IMR-90 (cell line): ENCODE measurements at places on chromosomes 16 and 17. TPM values are rescaled to one million over a fixed set of nuclear protein-coding genes. Genes with fewer than 3 reads are reported as not detected.

The KRT33B gene
- 0.18 and 0.28 TPM in 2 replicates for total RNA-seq

The YPEL2 gene
- 1.9 and 3.4 TPM in 2 replicates for total RNA-seq

The SMPD3 gene
- not detected in 2 replicates for total RNA-seq

The NGFR gene
- 0.18 TPM in 1 of 2 replicates, not detected in the other for total RNA-seq

The KRTAP16-1 gene
- total RNA-seq = not detected in 2 replicates

The GLP2R gene
- total RNA-seq = under 0.01 TPM in 1 of 2 replicates, not detected in the other

The SOST gene
- not detected in 2 replicates for total RNA-seq

The LYRM9 gene
- total RNA-seq = 3.2 and 3.3 TPM in 2 replicates

The PYDC1 gene
- not detected in 2 replicates for total RNA-seq

The MPHOSPH6 gene
- total RNA-seq = 5.4 and 28.1 TPM in 2 replicates

The CLDN7 gene
- total RNA-seq = 0.56 and 1.4 TPM in 2 replicates

The ZDHHC7 gene
- 80.1 and 81.1 TPM in 2 replicates for total RNA-seq

The ARL5C gene
- not detected in 2 replicates for total RNA-seq

The CRHR1 gene
- total RNA-seq = not detected in 2 replicates

The PERCC1 gene
- not detected in 2 replicates for total RNA-seq

The ASPHD1 gene
- total RNA-seq = 4.1 and 4.2 TPM in 2 replicates

DNA sequence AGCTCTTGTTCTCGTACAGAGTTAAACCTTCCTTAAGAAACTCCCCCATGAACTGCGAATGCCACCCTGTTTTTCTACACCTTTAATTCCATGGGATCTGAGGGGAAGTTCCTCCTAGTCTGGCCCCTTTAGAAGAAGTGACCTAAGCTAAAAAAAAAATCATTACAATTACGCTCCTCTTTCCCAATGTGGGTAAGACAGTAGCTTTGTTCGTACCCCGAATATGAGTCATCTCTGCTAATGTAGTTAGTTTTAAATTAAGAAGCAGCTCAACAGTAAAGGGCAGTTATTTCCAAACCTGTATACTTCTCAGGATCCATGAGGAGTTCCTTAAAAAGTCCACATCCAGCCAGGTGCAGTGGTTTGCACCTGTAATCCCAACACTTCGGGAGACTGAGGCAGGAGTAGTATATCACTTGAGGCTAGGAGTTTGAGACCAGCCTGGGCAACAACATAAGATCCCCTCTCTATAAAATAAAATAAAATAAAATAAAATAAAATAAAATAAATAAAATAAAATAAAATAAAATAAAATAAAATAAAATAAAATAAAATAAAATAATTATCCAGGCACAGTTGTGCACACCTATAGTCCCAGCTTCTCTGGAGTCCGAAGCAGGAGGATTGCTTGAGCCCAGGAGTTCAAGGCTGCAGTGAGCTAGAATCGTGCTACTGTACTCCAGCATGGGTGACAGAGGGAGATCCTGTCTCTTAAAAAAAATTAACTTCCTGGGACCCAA, 26.1 kb downstream of the RCVRN start:
- DNase-seq = peak; percentile 12

DNA sequence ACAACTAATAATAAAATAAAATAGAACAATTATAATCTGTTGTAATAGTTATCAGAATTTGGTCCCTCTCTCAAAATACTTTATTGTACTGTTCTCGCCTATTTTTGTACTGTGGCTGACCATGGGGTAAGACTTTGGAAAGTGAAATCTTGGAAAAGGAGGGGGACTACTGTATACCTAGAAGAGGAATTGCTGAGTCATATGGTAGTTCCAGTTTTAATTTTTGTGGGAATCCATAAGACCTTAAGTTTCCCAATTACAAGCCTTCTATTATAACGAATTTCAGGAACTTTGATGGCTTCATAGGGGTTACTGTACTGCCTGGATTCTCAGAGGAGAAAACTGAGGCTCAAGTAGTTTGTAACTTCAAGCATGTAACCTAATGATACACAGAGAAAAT, 35.5 kb downstream of the TNRC6A start:
- no peak for DNase-seq

DNA sequence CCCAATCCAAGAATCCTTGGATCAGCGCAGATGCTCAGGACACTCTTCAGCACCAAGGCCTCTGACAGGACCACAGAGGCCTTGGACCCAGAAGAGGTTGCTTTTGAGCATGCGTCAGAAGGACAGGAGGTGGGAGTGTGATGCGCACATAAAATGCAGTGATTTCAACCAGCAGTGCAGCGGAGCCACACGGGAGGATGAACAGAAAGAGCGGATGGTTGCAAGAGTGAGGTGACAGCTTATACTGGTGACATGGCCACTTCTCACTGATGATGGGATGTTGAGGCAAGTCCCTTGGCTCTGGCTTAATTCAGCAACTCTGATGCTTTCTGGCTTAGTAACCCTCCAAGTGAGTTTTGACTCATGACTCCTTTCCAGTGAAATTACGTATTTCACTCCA, 25.2 kb upstream of the ERN1 start:
- no peak for DNase-seq

DNA sequence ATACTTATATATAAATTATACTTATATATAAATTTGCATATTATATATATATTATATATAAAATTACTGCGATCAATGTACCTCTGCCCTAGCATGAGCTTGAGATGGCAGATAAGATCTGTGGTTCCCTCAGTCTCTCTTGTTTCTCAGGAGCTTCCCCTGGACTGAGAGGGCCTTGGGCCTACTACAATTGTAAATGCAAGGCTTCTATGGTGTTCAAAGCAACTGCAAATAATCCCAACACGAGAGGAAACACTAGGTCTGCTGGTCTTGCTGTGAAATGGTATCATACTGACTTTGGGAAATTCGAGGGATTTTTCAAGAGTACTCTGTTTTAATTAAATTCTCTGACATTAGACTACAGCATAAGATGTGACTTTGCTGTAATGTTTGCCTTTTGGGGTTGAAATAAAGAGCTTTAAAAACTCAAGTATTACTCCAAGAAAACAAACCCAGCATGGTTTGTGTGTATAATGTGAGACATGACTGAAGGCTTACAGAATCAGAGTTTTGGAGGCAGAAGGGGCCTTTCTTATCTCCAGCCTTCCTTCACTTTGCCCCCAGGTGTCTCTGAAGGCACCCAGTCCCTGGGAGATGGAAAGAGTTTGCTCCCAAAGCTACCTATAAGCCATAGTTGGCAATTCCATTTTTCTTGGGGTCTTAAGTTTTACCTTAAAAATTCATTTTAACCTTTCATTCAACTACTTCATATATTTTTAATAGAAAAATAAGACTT, 24.2 kb downstream of the ACSM1 start:
- no peak for DNase-seq

DNA sequence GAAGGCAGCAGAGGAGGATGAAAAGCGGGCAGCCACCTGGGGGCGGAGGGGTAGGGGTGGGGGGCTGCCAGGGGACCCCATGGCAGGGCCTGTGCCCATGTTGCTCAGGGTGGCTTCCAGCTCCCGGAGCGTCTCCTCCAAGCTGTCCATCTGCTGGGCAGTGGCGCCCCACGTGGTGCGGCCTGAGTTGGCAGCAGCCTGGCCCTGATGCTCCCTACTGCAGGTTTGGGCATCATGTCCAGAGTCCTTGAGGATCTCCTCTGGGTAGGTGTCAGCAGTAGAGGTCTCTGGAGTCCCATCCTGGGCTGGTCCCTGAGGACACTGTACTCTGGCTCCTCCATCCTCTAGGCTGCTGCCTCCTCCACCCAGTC, 60.9 kb downstream of the SRCIN1 start:
- no peak for DNase-seq

DNA sequence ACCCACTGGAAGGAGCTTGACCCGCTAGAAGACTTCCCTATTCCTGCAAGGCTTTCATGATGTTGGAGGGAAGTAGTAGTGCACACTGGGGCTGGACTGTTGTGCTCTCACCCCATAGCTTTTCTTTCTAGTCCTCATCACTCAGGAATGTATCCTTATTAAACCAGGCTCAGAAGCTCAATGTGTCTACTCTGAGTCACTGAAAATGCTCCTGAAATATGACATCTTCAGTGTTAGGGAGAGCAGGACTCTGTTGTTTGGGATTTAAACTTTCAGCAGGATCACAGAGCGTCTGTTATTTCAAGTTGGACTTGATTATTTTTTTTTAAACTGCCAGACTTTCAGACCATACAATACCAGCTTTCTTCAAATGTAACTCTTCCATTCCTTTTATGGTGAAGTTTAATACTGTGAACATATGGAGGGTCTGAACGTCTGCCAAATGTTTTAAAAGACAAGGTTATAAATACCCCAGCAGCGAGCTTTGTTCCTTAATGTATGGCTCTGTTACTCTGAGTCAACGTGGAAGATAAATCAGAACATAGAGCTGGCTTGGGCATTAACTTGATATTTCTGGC, 257.5 kb downstream of the CDH11 start:
- peak; percentile 98 for DNase-seq

GRCh38 chr16:69741951-69742904, 12.5 kb downstream of the NOB1 start:
- DNase-seq = peak; percentile 16

DNA sequence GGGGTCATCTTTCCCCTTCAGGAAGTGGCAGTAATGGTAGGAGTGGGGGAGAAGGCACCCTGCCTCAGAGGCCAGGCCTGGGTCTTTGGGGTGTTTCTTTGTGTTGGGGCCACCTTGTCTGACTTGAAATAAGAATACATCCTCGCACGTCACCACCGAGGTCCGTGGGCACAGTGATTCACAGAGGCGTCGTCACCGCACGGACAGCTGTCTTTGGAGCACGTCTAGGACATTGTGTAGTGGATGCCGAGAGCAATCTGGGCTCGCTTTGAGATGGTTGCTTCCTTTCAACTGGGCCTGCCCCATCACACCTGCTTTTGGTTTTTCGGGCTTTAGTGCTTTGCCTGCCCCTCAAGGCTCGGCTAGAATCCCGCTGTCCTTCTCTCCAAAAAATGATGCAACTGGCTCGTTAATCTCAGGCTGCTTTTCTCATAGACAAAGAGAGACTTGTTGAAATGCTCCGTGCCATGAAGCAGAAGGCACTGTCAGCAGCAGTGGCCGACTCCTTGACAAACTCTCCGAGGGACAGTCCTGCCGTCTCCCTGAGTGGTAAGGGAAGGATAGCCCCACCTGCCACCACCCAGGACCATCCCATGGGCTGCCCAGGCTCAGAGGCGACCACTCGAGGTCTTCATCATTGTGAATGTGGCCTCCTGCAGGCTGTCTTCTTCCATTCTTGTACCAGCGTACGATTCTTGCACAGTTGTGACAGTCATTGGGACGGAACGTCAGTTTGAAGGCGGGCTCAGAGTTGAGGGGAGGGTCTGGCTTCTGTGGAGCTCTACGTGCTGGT, 24.0 kb downstream of the GINS2 start:
- DNase-seq = no peak

DNA sequence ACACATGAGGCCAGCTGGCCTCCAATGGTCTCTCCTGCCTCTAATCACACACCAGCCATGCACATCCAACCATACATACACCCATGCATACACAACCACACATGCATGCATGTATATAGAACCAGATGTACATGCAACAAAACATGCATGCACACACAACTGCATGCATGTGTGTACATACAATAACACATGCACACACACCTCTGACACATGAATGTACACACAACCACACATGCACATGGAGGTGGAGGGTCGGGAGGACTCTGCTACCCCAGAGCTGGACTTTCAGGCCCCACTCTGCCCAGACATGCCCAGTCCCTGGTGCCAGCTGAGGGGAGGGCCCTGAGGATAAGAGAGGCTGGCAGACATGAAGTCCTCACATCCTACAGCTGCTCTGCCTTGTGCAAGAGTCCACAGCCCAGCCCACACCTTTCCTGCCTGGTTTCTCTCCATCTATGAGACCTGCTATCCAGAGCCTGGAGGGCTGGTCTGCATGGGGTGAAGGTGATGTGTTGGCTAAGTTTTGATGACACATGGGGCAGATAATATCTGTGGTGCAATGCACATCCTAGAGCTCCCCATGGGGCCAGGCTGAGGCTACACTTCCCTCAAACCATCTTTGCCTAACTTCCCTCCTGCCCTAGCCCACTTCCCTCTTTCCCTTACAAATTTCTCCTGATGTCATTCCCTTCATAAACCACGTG, 50.9 kb upstream of the SDK2 start:
- DNase-seq = no peak

GRCh38 chr16:50670476-50670875, 10.6 kb downstream of the SNX20 start:
- no peak for DNase-seq

- no peak for DNase-seq
These were observed 6.0 kb downstream of the SOCS7 start for GRCh38 chr17:38357486-38358123.

DNA sequence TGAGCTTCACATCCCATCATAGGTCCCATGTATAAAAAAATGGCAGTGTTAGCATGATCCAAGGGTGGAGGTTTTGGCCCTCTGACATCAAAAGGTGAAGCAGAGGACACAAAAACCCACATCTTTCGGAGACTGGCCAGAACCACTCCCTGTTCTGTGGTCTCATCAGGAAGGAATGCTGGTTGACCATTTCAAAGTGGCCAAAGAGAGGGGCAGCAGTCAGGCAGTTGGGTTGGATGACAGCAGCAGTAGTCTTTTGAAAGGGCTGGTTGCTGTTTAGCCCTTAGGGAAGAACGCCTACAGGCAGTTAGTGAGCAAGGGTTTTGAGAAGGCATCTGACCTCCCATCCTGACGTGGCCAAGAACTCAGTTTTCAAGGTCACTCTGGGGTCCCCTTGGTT, 40.5 kb downstream of the LCMT1 start:
- peak; percentile 58 for DNase-seq

DNA sequence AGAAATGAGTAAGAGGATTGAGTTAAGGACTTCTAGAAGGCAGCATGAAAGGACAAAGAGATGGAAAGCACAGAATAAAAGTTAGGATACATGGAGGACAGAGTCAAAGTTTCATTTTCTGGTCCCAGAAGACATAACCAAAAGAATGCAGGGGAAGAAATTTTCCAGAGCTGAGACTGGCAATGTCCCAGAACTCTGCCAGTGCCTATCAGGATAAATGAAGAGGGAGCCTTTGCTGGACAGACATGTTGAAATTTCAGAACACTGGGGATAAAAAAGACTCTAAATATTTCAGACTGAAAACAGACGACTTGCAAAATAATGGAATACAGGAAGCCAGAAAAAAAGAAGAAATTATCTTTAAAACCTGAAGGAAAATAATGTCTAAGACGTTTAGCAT, 55.7 kb downstream of the NT5M start:
- no peak for DNase-seq

GRCh38 chr16:5549802-5550201, 452.2 kb upstream of the EEF2KMT start:
- DNase-seq = no peak

GRCh38 chr16:75081179-75081859, 35.3 kb downstream of the LDHD start:
- DNase-seq = no peak

DNA sequence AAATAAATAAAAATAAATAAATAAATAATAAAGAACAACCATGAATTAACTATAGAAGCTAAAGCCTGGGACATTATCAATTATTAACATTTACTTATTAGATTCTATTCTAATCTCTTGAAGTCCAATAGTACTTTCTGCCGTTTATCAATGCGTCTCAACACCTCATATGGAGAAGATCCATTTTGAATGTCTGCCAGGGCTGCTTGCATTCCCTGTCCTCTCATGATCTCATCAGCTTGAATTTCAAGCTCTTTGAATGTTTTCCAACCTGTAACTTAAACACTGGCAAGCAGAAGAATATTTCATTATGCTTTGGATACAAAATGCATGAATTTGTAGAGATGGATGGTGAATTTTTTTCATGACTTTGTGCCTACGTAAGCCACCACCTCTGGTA, 191.9 kb upstream of the ANKFN1 start:
- DNase-seq = no peak

GRCh38 chr17:45224671-45225050, 3.0 kb downstream of the FMNL1 start:
- no peak for DNase-seq
